Activated T-helper 1 cell treated with anti-CD3 and anti-CD28 coated beads, Interleukin-12 subunit alpha, Interleukin-12 subunit beta, Interleukin-2, Interleukin-4 antibody, amounts not matched to agents 30 ng/mL and 10 ng/mL and 1 ng/mL, durations not matched to agents 14 hours and 24 hours and 36 hours (primary cell): ENCODE measurements at places on chromosomes 1 and 21. TPM values are rescaled to one million over a fixed set of nuclear protein-coding genes. Genes with fewer than 3 reads are reported as not detected.

OR2L13 gene
- total RNA-seq, result not detected in 2 replicates

VSIG8 gene
- total RNA-seq, result not detected in 2 replicates

CDCA8 gene
- total RNA-seq, result 33.5 and 37.2 TPM in 2 replicates

CFAP298 gene
- total RNA-seq, result 52.9 and 54.6 TPM in 2 replicates

CYP4Z1 gene
- total RNA-seq, result not detected in 2 replicates

AGMAT gene
- total RNA-seq, result 34.4 and 34.5 TPM in 2 replicates

KIF17 gene
- not detected in 2 replicates for total RNA-seq

S1PR1 gene
- 42.5 and 42.9 TPM in 2 replicates for total RNA-seq

MIXL1 gene
- total RNA-seq, result not detected in 2 replicates

RGS1 gene
- total RNA-seq, result 11.8 and 12.0 TPM in 2 replicates

RNU1-1 gene
- total RNA-seq, result 2,178 and 3,041 TPM in 2 replicates

KRTAP19-3 gene
- total RNA-seq, result not detected in 2 replicates

FMOD gene
- total RNA-seq, result 3.4 and 4.1 TPM in 2 replicates

B3GALT2 gene
- total RNA-seq, result 0.13 TPM in 1 of 2 replicates, not detected in the other

SPRR2D gene
- not detected in 2 replicates for total RNA-seq

EDARADD gene
- total RNA-seq, result 56.8 and 57.8 TPM in 2 replicates

SPSB1 gene
- 8.9 and 10.0 TPM in 2 replicates for total RNA-seq

UQCRH gene
- total RNA-seq, result 258 and 268 TPM in 2 replicates

KIF26B gene
- total RNA-seq, result 0.07 and 0.13 TPM in 2 replicates
